ENCODE measurements at places on chromosomes 16 and 17. TPM values are rescaled to one million over a fixed set of nuclear protein-coding genes. Genes with fewer than 3 reads are reported as not detected.

RHBDF2 gene
- total RNA-seq: 18.1 TPM

CSH1 gene
- total RNA-seq: not detected

UTS2R gene
- total RNA-seq: not detected

ACSM2A gene
- total RNA-seq: not detected

ACACA gene
- 50.0 TPM for total RNA-seq

LRRC37A gene
- total RNA-seq: 1.1 TPM

TNP2 gene
- total RNA-seq: not detected

CLEC3A gene
- not detected for total RNA-seq

LLGL2 gene
- total RNA-seq: 1.8 TPM

CFAP97D1 gene
- not detected for total RNA-seq

HID1 gene
- 21.7 TPM for total RNA-seq

PRKCA gene
- total RNA-seq: 6.8 TPM

ABCA6 gene
- total RNA-seq: 44.8 TPM

HBQ1 gene
- total RNA-seq: 3.9 TPM

AURKB gene
- total RNA-seq: 62.6 TPM

GRB7 gene
- not detected for total RNA-seq

OMG gene
- under 0.01 TPM for total RNA-seq

MRPL10 gene
- total RNA-seq: 25.0 TPM

IL32 gene
- total RNA-seq: 78.6 TPM

CRLF3 gene
- 23.7 TPM for total RNA-seq

GNG13 gene
- not detected for total RNA-seq

SAP30BP gene
- total RNA-seq: 93.6 TPM

SPAG7 gene
- 56.5 TPM for total RNA-seq

MT1M gene
- total RNA-seq: not detected

RHBDL1 gene
- 0.30 TPM for total RNA-seq

MYH8 gene
- not detected for total RNA-seq

SMG6 gene
- 12.3 TPM for total RNA-seq

TEX14 gene
- under 0.01 TPM for total RNA-seq

AANAT gene
- total RNA-seq: not detected

TRIM65 gene
- 32.2 TPM for total RNA-seq

KCNJ2 gene
- total RNA-seq: 21.4 TPM

MYH1 gene
- not detected for total RNA-seq

PABPN1L gene
- total RNA-seq: not detected

CMTM1 gene
- 0.91 TPM for total RNA-seq

HP gene
- not detected for total RNA-seq

PLXDC1 gene
- not detected for total RNA-seq

TNS4 gene
- not detected for total RNA-seq

OR3A2 gene
- under 0.01 TPM for total RNA-seq

LITAFD gene
- not detected for total RNA-seq

Measured in epithelial cell of umbilical artery (primary cell).